ENCODE measurements at places on chromosomes 7 and 10. TPM values are rescaled to one million over a fixed set of nuclear protein-coding genes. Genes with fewer than 3 reads are reported as not detected.

- H3K27me3 ChIP-seq = no peaks in the 10 kb centered on the region
- no peak for DNase-seq
- peaks cover 18% of the 10 kb centered on the region for H3K4me1 ChIP-seq
- H3K36me3 ChIP-seq = no peaks in the 10 kb centered on the region
- no peak overlapping the region for H3K27ac ChIP-seq
These were observed 649.1 kb downstream of the TNS3 start for GRCh38 chr7:46932676-46933424.

DNA sequence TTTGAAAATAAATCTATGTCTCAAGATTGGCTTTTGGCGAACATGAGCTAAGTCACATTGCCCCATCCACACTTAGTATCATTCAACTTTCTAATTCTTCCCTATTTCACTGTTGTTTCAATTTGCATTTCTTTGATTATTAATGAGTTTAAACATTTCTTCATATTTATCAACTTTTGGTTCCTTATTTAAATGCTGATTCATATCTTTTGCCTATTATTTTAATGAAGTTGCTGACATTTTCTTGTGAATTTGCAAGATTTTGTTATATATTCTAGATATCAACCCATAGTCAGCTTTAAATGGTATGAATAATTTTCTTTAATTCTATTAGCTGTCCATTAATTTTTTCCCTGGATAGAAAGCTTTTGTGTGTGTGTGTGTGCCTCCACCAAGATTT, 14.4 kb upstream of the TSGA13 start:
- no peak overlapping the region for H3K4me3 ChIP-seq
- H3K36me3 ChIP-seq = no peaks in the 10 kb centered on the region
- DNase-seq = no peak
- H3K27ac ChIP-seq = no peak overlapping the region
- no peaks in the 10 kb centered on the region for H3K27me3 ChIP-seq

DNA sequence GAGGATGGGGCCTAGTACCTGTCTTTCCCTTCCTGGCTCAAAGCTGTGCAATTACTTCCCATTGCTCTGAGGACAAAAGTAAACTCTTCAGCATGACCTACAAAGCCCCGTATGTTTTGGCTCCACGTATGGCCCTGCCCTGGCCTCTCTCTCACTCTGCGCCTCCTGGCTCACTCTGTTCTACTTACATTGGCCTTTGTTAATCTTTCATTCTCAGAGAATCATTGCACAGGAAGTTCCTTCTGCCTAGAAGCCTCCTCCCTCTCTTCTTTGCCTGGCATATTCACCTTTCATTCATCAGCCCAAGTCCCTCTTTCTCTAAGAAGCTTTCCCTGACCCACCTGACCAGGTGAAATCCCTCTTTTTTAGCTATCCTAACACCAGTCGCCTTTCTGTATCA, 23.9 kb downstream of the LIPM start:
- peaks cover 94% of the 10 kb centered on the region for H3K27me3 ChIP-seq
- no peaks in the 10 kb centered on the region for H3K36me3 ChIP-seq
- H3K27ac ChIP-seq = no peak overlapping the region

- peaks cover 17% of the 10 kb centered on the region for H3K4me1 ChIP-seq
- H3K36me3 ChIP-seq = no peaks in the 10 kb centered on the region
- H3K4me3 ChIP-seq = no peak overlapping the region
- no peak for DNase-seq
- H3K27ac ChIP-seq = peak overlapping the region; percentile 40
These were observed 128.6 kb downstream of the CCNY start for GRCh38 chr10:35464825-35465456.

GRCh38 chr7:155064186-155064585, 5.9 kb upstream of the HTR5A start:
- peaks cover 16% of the 10 kb centered on the region for H3K27me3 ChIP-seq
- H3K4me1 ChIP-seq = no peaks in the 10 kb centered on the region
- no peak for DNase-seq
- H3K4me3 ChIP-seq = no peak overlapping the region
- no peaks in the 10 kb centered on the region for H3K36me3 ChIP-seq

DNA sequence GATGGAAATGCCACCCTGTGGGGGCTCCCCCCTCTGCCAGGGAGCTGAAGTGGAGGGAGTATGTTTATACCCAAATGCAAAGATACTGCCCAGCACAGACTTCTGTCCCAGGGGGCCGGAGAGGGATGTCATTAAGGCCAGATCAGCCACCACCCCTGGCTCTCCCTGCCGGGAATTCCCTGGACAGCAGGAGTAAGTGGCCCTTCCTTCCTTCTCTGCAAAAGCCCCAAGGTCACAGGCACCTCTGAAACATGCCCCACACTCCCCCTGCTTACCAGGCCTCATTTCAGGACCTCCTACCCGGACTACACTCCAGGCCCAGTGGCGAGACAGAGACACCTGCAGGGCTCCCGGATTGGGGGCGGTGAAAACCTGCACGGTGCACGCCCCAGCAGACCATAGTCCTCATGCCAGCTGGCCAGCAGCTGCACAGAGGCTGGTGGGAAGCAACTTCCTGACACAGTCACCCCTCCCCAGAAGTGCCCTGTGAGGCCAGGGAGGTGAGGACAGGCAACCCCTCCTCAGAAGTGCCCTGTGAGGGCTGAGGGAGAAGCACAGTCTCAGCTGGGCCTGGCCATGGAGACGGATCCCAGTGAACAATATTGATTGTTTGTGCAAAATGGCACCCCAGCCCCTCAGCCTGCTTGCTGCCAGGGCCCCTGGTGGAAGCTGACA, 33.0 kb upstream of the RET start:
- peak; percentile 51 for DNase-seq
- no peak overlapping the region for H3K4me3 ChIP-seq
- H3K27ac ChIP-seq = peak overlapping the region; percentile 70
- no peaks in the 10 kb centered on the region for H3K36me3 ChIP-seq

GRCh38 chr10:129253865-129254179, 213.2 kb upstream of the MGMT start:
- no peaks in the 10 kb centered on the region for H3K36me3 ChIP-seq
- DNase-seq = no peak
- no peak overlapping the region for H3K27ac ChIP-seq
- H3K27me3 ChIP-seq = no peaks in the 10 kb centered on the region

GRCh38 chr7:73341877-73342276, 13.9 kb downstream of the FKBP6 start:
- H3K4me3 ChIP-seq = no peak overlapping the region
- H3K36me3 ChIP-seq = no peaks in the 10 kb centered on the region
- H3K27me3 ChIP-seq = no peaks in the 10 kb centered on the region
- H3K27ac ChIP-seq = no peak overlapping the region
- peaks cover 7% of the 10 kb centered on the region for H3K4me1 ChIP-seq

GRCh38 chr7:105677817-105678573, 96.7 kb upstream of the EFCAB10 start:
- no peak overlapping the region for H3K27ac ChIP-seq
- peaks cover 4% of the 10 kb centered on the region for H3K36me3 ChIP-seq
- DNase-seq = no peak
- H3K4me1 ChIP-seq = peaks cover 22% of the 10 kb centered on the region
- no peak overlapping the region for H3K4me3 ChIP-seq

DNA sequence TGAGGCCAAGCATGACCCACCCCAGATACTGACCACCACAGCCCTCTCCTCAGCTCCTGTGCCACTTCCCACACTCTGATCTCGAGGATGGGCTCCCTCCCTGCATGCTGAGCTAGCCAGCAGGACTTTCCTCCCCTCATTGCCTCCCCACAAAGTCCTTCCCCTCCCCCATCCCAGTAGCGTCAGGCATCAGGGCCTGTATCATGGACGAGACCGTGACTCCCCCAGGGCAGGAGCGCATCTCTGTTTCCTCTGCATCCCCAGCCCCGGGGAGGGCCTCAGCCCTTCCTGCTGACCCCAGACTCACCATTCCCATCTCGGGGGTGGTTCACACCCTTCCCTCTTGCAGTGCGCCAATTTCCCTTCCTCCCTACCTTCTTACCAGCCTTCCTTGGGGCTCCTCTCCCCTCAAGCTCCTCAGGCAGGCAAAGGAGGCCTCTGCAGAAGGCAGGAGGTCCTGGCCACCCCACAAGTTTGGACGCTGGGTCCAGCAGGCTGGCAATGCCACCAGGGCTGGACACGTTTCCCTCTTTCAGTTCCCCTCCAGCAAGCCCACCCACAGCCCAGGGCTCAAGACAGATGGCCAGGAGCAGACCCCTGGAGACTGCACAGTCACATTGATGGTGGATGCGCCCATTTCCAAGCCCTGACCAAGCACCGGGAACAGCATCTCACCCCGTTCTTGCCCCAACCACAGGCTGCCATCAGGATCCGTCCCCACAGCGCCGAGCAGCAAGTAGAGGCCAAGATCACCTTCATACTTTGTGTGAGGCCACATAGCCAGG, 36.5 kb downstream of the GRID1 start:
- no peak overlapping the region for H3K27ac ChIP-seq
- H3K4me1 ChIP-seq = no peaks in the 10 kb centered on the region
- H3K4me3 ChIP-seq = no peak overlapping the region

DNA sequence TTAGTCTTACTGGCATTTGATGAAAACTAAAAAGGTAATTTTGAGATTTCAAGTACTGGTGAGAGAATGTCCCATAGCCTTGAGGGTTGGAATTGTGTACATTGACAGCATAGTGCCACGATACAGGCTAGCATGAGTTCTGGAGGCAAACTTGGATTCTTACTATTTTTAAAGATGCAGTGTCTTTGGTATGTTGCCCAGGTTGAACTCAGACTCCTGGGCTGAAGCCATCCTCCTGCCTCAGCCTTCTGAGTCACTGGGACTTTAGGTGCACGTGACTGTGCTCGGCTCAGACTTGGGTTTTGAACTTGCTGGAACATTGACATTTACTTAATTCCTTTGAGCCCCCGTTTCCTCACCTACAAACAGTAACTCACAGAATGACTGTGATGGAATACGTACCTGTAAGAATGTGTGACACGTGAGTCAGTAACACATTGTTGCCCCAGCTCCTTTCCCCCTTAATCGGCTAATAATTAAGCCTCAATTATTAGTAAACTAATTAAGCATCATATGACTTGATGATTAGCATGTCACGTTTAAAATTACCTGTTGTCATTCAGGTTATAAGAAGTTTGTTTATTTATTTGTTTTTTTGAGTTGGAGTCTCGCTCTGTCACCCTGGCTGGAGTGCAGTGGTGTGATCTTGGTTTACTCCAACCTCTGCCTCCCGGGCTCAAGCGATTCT, 10.6 kb downstream of the DNAJB6 start:
- H3K27me3 ChIP-seq = no peaks in the 10 kb centered on the region
- H3K4me3 ChIP-seq = no peak overlapping the region
- no peaks in the 10 kb centered on the region for H3K4me1 ChIP-seq

GRCh38 chr7:151704960-151705635, 171.8 kb downstream of the PRKAG2 start:
- H3K4me1 ChIP-seq = peaks cover 4% of the 10 kb centered on the region
- no peaks in the 10 kb centered on the region for H3K27me3 ChIP-seq
- H3K4me3 ChIP-seq = peak overlapping the region; percentile 42
- peak; percentile 82 for DNase-seq
- no peak overlapping the region for H3K27ac ChIP-seq
- H3K36me3 ChIP-seq = no peaks in the 10 kb centered on the region

DNA sequence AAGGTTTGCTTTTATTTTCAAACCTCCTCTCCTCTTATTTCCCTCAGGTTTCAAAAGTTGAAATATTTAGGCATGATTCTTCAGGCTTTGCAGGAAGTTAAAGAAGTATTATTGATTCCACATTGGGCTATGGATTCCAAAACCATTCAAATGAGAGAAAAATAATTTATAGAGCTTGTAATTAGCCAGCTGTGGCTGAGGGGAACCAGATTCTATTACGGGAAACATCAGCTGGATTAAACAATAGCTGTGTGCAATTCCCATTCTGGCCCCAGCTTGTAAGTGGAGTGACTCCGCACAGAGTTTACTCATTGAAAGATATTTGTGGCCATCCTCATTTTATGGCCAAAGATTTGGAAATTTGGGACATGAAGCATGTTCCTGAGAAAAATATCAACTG, 77.0 kb upstream of the PHYHIPL start:
- no peak overlapping the region for H3K27ac ChIP-seq
- H3K4me1 ChIP-seq = no peaks in the 10 kb centered on the region
- no peaks in the 10 kb centered on the region for H3K36me3 ChIP-seq
- DNase-seq = no peak

DNA sequence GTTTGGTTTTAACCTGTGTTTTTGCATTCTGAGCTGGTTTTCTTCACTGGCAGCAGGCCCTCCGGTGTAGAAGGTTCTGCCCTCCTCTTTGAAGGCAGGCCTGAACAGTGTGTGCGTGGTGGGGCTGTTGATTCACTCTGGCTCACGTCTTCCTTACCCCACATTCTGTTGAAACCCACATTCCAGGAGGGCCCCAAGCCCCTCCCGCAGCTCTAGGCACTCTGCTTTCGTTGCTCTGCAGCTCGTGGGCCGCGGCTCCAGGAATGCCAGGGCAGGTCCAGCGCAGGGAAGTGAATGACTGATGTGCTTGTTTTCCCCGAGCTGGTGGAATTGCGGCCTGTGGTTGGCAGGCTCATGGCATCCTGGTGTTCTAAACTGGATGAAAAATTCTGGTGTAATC, 49.0 kb downstream of the HTRA1 start:
- no peak overlapping the region for H3K4me3 ChIP-seq
- H3K27ac ChIP-seq = no peak overlapping the region
- H3K27me3 ChIP-seq = peaks cover 5% of the 10 kb centered on the region

GRCh38 chr10:88163572-88163971, 300.1 kb downstream of the PTEN start:
- no peaks in the 10 kb centered on the region for H3K36me3 ChIP-seq
- no peak overlapping the region for H3K27ac ChIP-seq
- peaks cover 11% of the 10 kb centered on the region for H3K27me3 ChIP-seq
- no peak for DNase-seq
- no peak overlapping the region for H3K4me3 ChIP-seq
- H3K4me1 ChIP-seq = peaks cover 11% of the 10 kb centered on the region

DNA sequence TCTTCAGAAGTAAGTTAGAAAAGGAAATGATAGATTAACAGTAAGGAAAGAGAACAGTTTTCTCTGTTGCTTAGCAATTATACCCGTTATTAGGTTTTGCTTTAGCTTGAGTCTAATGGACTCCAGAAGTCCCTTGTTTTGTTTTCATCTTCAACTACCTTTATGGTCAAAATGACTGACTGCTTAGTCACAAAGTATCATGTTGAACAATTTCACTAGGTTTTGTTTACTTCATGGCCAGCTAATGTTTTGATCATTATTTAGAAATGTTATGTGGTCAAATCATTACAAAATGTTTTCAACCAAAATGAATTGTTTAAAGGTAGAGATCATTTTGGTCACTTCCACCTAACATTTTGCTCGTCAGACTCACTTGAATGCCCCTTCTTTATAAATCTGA, 1.9 kb downstream of the UBN2 start:
- H3K27ac ChIP-seq = no peak overlapping the region
- no peaks in the 10 kb centered on the region for H3K27me3 ChIP-seq
- no peaks in the 10 kb centered on the region for H3K4me1 ChIP-seq
- no peak for DNase-seq
- peaks cover 11% of the 10 kb centered on the region for H3K36me3 ChIP-seq

PRLHR gene
- not detected for total RNA-seq

PFKP gene
- total RNA-seq = 57.6 TPM

CALML3 gene
- not detected for total RNA-seq

C10orf105 gene
- 0.33 TPM for total RNA-seq

ADARB2 gene
- total RNA-seq = 1.8 TPM

JAKMIP3 gene
- 6.4 TPM for total RNA-seq

LRIT1 gene
- total RNA-seq = not detected

VWDE gene
- 11.8 TPM for total RNA-seq

ANKRD2 gene
- not detected for total RNA-seq

RAMP3 gene
- not detected for total RNA-seq
